ENCODE measurements at places on chromosomes 3 and 15.
A peak's percentile ranks its signal among the peaks of the same experiment; 100 is the strongest.

- DNase-seq = no peak
Measured at GRCh38 chr15:94287794-94288246, 56.5 kb downstream of the MCTP2 start.

DNA sequence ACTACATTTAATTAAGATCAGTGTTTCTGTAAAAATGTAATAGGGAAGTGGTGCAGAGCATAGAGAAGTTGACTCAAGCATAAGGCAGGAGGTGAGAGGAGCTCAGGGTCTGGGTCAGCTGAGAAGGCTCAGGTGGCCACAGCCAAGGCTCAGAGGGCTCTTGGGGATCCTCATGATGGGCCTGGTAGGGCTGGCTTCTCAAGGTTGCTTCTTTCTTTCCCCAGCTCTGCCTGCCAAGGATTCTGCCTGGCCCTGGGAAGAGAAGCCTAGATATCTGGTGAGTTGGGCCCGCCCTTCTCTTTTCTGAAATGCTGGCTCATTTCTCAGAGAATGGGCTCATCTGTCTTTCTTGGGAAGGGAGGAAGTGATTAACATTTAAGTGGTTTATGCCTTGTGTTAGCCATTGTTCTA is 6.5 kb downstream of the ZNF589 start:
- no peak for DNase-seq

GRCh38 chr3:141426404-141427034 is 58.2 kb downstream of the ZBTB38 start:
- no peak for DNase-seq

DNA sequence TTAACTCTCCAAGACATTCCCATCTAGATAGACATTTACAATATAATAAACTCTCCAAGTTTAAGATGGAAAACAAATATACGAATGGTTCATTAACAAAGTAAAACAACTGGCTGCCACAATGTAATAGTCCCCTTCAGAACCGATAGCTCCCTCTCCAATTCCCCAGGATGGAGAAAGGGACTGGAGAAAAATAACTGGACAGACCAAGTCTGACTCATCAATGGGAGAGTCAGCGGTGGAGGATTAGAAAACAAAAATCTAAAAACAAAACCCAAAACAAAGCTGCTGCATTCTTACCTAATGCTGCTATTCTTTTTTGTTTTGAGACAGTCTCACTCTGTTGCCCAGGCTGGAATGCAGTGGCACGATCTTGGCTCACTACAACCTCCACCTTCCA is 468.1 kb downstream of the SHQ1 start:
- no peak for DNase-seq

- no peak for DNase-seq
Measured at GRCh38 chr15:82807920-82808633, 1.4 kb upstream of the WHAMM start.

DNA sequence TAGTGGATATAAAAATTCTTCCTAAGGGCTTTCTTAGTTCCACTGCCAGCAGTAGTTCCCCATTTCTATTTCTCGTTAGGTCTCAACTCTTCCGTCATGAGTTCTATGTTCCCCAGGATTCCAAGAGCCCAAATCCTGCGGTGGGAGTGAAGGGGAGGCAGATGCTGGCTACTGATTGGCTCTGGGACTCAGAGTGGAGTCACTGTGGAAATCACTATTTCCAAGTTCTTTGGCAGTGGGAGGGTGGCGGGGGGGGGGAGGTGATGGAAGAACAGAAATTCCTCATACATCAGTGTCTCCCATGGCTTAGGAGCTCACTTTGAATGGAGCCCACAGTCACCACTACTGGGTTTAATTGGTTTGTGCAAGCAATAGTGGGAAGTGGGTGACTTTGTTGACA is 5.6 kb downstream of the CCR1 start:
- DNase-seq = no peak

DNA sequence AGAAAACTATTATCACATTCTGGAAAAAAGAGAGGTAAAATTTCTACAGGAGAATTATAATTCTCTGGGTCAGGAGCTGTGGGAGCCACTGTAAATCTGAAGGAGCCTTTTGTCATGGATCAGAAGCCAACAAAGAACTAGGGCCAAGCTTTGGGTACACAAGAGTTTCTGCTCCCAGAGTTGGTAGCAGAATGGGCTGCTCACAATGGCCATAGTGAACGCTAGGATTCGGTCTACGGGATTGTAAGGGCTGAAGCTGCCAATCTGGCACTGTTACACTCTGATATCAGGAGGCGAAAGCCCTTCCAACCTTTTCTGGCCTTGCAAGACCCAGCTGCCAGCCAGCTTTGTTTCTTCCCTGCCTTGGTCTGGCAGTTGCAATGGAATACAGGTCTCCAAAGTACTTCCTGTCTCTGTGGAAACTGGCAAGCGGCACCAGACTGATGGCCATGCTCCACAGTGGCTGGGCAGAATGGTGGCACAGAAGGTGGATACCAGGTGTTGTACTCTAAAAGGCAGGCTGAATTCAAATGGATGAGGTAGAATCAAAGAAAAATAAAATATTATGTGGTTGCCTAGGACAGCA is 831.7 kb downstream of the CADM2 start:
- no peak for DNase-seq

- no peak for DNase-seq
Measured at GRCh38 chr15:74185710-74186348, 12.3 kb downstream of the ISLR start.

DNA sequence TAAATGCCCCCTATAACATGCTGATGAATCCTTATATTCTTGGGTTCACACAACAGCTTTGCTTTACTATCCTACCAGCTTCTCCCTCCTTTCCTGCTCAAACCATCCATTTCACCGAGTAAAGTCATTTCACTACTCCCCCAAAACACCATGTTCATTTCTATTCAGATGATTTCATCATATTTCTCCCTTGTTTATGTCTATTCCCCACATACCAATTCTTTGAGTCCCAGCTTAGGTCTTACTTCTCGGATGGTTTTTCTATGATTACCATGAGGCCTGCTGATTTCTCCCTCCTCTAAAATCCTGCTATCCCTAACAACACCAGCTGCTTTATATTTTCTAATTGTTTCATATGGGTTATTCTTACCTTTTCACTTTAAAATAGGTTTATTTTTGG is 231.4 kb downstream of the TIGIT start:
- no peak for DNase-seq

- DNase-seq = no peak
Measured at GRCh38 chr15:78315686-78316282, 16.4 kb upstream of the SKIC8 start.

DNA sequence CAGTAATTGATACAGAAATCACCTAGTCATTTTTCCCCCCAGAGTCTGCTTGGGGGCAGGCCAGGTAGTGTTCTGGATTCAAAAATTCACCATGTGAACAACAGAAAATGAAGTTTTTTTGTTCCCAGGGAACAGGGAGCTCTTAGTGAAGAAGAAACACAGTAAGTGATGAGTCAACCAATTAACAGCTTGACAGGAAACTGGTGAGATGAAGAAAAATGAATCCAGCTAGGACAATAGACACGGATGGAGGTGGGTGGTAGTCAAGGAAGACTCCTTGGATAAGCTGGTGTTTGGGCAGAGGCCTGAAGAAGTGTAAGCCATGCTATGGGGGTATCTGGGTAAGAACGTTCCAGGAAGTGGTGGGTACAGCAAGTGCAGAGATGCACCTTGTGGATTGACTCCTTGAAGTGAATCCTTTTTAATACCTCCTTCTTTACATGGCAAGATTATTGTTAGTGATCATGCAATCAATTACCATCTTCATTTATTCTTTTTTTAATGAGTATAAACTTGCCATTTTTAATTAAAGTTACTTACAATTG is 339.9 kb upstream of the RGMA start:
- DNase-seq = no peak

GRCh38 chr3:171883257-171883892 is 40.2 kb downstream of the TMEM212 start:
- DNase-seq = no peak

GRCh38 chr3:87173776-87174175 is 53.3 kb upstream of the CHMP2B start:
- no peak for DNase-seq

DNA sequence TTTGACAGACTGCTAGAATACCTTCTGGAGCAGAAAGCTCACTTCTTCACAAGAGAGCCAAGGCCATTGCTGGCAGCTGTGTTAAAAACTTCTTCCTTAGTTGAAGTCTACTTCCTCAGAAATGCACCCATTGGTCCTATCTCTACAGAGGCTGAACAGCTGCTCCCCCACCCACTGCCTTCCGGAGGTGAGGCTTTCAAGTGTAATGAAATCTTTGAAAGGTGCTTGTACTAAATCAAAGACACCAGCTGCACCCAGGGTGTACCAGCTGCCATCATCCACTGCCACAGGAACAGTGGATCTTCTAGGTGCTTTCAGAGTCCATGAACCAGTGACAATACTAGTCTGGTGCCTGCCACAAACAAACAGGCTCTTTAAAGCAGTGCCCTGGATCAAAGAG is 26.4 kb upstream of the HERC1 start:
- DNase-seq = peak; percentile 20

DNA sequence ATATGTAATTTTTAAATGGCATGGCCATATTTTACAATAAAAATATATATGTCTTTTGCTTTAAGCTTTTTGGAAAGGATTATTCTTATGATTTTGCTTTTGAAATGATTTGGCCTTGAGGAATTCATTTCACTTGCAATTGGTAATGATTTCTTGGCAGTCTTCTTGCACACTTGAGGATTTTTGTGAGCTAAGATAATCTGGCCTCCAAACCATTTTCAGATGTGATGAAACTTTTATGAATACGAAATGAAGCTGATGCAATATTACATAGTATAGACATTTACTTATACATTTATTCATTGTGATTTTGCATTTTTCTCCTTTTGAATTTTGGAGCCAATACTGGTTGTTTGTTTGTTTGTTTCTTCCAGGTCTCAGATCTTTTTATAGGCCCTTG is 6.4 kb upstream of the SH2D7 start:
- no peak for DNase-seq

- no peak for DNase-seq
Measured at GRCh38 chr3:7999384-7999783, 502.2 kb upstream of the LMCD1 start.

- DNase-seq = no peak
Measured at GRCh38 chr3:35974872-35975271, 335.5 kb downstream of the ARPP21 start.

- DNase-seq = no peak
Measured at GRCh38 chr15:95872366-95872771, 458.1 kb upstream of the NR2F2 start.

- no peak for DNase-seq
Measured at GRCh38 chr15:56148064-56148463, 95.6 kb downstream of the RFX7 start.

DNA sequence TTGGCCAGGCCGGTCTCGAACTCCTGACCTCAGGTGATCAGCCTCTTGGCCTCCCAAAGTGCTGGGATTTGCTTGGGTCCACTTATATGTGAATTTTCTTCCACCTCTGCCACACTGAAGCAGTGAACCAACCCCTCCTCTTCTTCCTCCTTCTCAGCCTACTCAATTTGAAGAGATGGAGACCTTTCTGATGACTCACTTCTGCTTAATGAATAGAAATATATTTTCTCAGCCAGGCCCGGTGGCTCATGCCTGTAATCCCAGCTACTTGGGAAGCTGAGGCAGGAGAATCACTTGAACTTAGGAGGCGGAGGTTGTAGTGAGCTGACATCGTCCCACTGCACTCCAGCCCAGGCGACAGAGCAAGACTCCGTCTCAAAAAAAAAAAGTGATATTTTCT is 46.8 kb upstream of the GATM start:
- DNase-seq = no peak

GRCh38 chr3:59185591-59186369 is 136.0 kb upstream of the CFAP20DC start:
- no peak for DNase-seq

GRCh38 chr15:100531823-100532327 is 3.1 kb upstream of the CERS3 start:
- DNase-seq = no peak

GRCh38 chr3:189573004-189573403 is 58.2 kb upstream of the TP63 start:
- DNase-seq = no peak

Measured in stimulated activated CD8-positive, alpha-beta memory T cell treated with anti-CD3 and anti-CD28 coated beads, Interleukin-12 subunit alpha, Interleukin-12 subunit beta, amount 100 ng/mL, for 1 hour (primary cell).